ENCODE measurements at places on chromosomes 6 and 20. TPM values are rescaled to one million over a fixed set of nuclear protein-coding genes. Genes with fewer than 3 reads are reported as not detected.

DNA sequence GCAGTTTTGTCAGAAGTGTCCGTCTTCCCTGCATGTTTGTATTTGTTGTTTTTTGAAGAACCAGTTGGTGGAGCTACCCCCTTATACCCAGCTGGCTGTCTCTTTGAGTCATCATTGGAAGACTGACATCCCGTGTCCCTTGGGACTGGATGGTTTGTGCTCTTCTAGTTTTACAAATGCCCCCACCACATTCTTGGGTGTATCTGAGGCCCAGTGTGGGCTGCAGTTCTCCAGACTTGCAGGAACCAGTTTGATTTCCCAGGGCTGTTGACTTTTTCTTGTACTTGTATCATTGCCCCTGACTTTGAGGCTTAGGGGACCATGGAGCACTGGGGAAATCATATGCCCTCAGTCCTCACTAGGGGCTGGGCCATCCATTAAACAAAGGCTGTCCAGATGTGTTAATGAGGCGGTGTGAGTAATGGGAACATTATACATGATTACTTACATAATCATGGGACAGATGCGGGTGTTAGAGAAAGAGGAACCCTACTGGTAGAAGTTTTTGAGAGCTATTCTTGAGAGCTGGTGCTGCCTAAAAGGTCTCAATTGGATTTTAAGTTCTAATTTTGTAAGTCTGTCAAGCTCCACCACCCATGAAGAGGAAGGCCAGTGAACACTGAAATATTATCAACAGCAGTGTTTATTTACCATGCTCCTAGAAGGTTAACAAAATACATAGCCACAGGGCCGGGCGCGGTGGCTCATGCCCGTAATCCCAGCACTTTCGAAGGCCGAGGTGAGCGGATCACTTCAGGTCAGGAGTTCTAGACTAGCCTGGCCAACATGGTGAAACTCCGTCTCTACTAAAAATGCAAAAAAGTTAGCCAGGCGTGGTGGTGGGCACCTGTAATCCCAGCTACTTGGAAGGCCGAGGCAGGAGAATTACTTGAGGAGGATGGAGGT, 8.5 kb downstream of the JARID2 start:
- no peak for DNase-seq

DNA sequence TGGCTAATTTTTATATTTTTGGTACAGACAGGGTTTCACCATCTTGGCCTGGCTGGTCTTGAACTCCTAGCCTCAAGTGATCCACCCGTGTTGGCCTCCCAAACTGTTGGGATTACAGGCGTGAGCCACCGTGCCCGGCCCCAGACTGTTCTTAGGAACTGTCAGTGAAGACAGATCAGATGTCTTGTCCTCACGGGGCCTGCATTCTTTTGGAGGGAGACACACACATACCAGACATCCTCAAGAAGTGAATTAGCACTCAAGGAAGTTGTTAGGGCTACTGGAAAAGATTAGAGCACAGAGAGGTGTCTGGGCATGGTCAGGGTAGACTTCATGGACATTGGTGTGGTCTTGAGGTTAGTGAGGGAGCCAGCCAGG, 10.3 kb upstream of the LPIN3 start:
- no peak for DNase-seq

DNA sequence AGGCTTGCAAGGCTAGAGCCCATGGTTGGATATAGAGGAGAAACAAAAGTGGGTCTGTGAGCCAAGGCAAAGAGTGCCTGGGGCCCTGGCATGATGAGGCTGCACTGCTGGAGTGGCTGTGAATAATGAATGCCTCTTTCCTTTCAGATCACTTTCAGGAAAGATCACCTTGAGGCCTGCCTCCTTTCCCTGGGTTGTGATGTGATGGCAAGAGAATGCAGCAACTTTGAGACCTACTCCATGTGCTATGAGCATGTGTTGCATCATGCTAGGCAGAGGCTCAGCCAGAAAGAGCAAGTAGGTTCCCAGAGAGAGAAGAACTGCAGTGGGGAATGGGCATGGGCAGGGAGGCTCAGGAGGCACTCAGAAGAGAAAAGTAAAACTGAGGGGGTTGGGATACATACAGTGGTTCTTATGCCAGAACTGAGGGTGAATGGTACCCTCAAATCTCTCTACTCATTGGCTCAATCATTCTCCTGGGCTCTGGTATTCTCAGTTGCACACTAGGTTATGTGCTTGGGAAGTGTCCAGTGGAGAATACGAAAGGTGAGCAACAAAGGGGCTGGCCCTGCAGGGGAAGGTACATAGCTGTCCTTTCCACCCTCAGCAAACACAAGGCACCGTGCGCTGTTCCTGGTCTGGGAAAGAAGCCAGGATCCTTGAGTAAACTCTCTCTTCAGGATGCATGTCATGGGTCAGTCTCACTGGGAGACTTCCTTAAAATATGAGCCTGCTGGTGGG, 45.9 kb downstream of the CD164 start:
- no peak for DNase-seq

DNA sequence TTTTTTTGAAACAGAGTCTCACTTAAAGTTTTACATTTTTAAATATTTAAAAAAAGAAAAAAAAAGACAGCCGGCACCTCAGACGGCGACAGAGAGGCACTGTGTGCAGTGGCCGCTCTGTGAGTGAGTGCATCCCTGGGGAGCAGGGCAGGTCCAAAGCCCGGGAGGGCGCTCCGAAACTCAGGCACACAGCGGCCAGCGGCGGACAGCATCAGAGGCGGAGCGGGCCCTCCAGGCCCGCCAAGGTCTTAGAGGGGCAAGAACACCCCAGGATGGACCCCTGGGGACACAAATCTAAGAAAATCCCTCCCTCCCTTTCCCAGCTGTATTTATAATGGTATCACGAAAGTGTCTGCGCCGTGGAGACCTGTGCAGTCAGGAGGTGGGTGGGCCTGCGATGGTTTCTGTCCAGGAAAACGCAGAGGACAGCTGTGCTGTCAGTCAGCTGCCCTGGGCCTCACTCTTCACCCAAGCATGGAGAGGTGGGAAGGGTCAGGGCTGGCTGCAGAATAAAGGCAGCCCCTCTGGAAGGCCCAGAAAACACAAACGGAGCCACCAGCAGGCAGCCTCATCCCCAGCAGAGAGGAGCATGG, 43.8 kb downstream of the TAF4 start:
- DNase-seq = no peak

GRCh38 chr6:108250240-108250866, 10.5 kb downstream of the SNX3 start:
- DNase-seq = no peak

- DNase-seq = peak; percentile 80
Observed at GRCh38 chr6:2952557-2953095, 18.7 kb downstream of the SERPINB6 start.

GRCh38 chr6:90393232-90393884, 96.7 kb upstream of the BACH2 start:
- DNase-seq = peak; percentile 87

GRCh38 chr6:6622501-6622900, 34.0 kb downstream of the LY86 start:
- DNase-seq = no peak

GRCh38 chr6:3612341-3613041, 139.0 kb downstream of the PXDC1 start:
- no peak for DNase-seq

The KCNQ5 gene
- 5.1 TPM for total RNA-seq

The CBLN4 gene
- not detected for total RNA-seq

The SLC23A2 gene
- total RNA-seq = 16.7 TPM

The HLA-DRA gene
- total RNA-seq = 6.0 TPM

Measured in activated CD4-positive, alpha-beta T cell treated with anti-CD3 and anti-CD28 coated beads for 36 hours (primary cell).